Suprapubic skin (tissue), 4 donors: ENCODE measurements at places on chromosomes 5 and 9. TPM values are rescaled to one million over a fixed set of nuclear protein-coding genes. Genes with fewer than 3 reads are reported as not detected.

The SLCO4C1 gene
- total RNA-seq, result 2.4 TPM

The C7 gene
- total RNA-seq, result 13.0 TPM

The PPP3R2 gene
- total RNA-seq, result not detected

DNA sequence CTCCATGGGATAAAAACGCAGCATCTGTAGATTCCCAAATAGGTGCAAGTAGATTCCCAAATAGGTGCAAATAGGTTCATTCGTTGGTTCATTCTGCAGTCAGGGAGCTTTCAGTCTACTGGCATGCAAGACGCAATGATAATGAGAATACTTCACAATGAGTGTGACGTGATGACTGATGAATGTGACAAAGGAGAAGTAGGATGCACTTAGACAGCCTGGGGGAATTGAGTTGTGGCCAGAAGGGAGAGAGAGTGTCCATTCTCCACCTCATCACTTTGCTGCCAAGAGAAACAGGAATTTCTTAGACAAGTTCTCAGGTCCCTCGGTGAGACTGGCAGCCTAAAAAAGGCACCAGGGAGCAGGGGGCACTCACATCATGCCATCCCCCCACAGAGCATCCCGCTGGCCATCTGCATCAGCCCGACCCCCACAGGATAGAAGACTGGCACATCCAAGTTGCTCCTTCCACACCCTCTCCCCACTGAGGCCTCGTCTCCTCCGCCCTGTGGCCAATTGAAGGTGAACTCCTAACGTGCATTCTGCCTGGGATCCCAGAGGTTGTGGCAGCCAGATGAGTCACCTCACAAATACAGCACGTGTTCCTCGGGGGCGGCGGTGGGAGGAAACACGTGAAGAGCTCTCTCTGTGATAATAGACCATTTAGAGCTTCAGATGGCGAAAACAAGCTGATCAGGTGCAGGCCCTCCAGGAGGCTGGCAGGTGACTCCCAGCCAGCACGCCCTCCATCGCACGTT, 19.9 kb upstream of the KCNIP1 start:
- H3K27me3 ChIP-seq, result no peaks in the 10 kb centered on the region
- no peak for DNase-seq
- no peaks in the 10 kb centered on the region for H3K36me3 ChIP-seq
- H3K4me1 ChIP-seq, result peaks cover 4% of the 10 kb centered on the region

DNA sequence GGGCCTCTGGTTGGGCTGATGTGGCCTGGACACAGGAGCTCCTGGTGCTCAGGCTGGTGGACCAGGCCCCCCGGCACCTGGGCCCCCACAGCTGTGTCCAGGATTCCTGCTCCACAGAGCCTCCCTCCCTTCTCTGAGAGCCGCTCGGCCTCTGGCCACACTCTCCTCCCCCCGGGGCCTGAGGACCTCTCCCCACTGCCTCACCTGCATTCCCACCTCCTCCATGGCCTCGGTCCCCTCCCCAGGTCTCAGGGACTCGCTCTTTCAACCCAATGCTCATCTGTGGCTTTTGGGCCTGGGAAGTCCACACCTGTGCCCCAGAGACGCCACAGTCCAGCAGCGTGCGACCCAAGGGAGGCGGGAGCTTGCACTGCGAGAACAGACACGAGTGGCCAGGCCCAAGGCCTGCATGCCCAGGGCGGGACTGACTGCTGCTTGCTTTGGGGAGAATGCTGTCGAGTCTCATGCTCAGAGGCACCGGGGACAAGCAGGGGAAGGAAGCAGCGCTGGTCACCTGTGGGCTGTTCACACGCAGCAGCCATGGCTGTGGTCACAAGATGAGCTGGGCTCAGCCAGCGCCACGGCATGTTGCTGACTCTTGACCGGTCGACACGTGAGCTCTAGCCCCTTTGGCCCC, 14.6 kb downstream of the PAEP start:
- no peaks in the 10 kb centered on the region for H3K36me3 ChIP-seq
- peaks cover 54% of the 10 kb centered on the region for H3K27me3 ChIP-seq
- H3K4me3 ChIP-seq, result no peak overlapping the region

DNA sequence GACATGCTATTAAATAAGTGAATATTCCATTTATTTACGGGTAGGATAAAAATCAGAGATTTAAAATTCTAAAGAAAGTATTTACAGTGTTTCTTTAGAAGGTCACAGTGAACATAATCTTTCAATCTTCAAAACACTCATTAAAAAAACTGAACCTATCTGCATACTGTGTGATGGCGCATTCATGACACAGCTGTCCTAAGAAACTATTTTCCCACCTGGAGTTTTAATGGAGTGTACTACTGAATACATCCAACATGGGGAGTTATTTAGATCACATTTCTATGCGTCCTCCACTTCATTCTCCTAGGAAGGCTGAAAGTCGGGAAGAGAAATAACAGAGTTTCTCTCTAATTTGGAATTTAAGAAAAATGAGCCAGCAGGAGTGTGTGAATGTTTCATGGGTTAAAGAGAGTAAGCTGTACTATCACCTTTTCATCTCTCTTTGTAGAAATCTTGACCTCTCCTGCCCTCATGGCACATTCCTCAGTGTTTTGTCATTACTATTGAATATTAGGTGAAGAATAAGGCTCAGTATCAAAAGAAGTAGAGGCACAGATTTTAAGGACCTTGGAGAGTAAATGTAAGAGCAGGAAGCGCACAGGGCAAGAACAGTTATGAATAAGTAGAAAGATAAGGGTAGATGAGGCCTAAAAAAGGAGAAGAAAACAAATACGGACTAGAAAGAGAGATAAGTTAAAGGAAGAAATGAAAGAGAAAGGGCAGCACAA, 551.2 kb upstream of the TUSC1 start:
- H3K36me3 ChIP-seq, result no peaks in the 10 kb centered on the region
- H3K4me1 ChIP-seq, result no peaks in the 10 kb centered on the region
- no peak overlapping the region for H3K27ac ChIP-seq
- no peak for DNase-seq

DNA sequence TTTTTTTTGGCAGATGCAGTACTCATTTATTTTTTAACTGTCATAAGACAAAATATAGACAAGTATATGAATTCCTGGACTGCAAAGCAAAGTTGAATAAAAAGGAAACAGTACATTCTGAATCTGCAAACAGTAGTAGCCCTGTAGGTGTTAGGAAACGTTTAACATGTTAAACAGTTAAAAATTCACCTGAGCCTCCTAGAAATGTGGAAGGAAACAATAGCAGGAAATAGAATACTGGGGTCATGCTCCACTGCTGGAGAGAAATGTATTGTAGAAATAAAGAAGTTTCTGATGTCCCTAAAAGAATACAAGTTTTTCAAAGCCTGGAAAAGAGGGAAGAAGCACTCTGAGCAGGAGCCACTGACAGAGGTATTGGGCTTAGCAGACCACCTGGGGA, 866.0 kb downstream of the PTPRD start:
- H3K4me1 ChIP-seq, result no peaks in the 10 kb centered on the region
- no peak overlapping the region for H3K4me3 ChIP-seq
- no peak overlapping the region for H3K27ac ChIP-seq
- H3K27me3 ChIP-seq, result no peaks in the 10 kb centered on the region
- DNase-seq, result no peak

GRCh38 chr5:123559434-123559775, 47.4 kb downstream of the CSNK1G3 start:
- H3K4me3 ChIP-seq, result no peak overlapping the region
- DNase-seq, result no peak
- H3K36me3 ChIP-seq, result no peaks in the 10 kb centered on the region
- no peaks in the 10 kb centered on the region for H3K4me1 ChIP-seq
- H3K27me3 ChIP-seq, result no peaks in the 10 kb centered on the region

GRCh38 chr9:117375956-117376355, 38.9 kb downstream of the ASTN2 start:
- H3K4me1 ChIP-seq, result no peaks in the 10 kb centered on the region
- DNase-seq, result no peak
- H3K27ac ChIP-seq, result no peak overlapping the region
- no peaks in the 10 kb centered on the region for H3K27me3 ChIP-seq

GRCh38 chr9:125810161-125810560, 63.0 kb downstream of the PBX3 start:
- no peaks in the 10 kb centered on the region for H3K36me3 ChIP-seq
- peaks cover 3% of the 10 kb centered on the region for H3K4me1 ChIP-seq
- H3K4me3 ChIP-seq, result no peak overlapping the region
- H3K27me3 ChIP-seq, result no peaks in the 10 kb centered on the region
- H3K27ac ChIP-seq, result no peak overlapping the region
